ENCODE measurements at places on chromosomes 5 and 9.

DNA sequence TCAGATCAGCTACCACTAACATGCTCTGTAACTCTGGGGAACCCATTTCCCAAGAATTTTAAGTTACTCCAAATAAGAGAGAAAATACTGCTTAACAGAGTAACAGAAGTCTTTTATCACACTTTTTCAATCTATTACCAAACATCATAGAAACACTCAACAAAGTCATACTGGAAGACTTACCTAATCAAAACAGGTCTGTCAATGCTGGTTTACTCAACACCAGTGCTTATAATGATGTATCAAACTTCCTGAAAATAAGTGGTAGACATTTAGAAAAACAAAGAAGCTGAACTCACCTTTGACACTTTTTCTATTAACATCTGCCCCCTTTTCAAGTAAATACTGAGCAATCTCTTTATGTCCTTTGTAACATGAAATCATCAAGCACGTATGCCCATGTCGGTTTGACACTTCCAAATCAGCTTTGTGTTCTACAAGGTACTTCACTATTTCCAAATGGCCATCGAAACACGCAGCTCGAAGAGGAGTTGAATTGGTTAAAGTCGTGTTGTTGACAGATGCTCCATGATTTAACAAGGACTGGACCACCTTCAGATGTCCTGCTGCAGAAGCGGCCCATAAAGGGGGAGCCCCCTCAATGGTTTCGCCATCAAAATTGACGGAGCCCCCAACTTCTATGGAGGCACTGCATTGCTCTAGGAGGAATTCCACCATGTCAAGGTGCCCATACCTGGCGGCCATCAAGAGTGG lies 1.8 kb downstream of the FEM1C start:
- no peak for ATAC-seq

DNA sequence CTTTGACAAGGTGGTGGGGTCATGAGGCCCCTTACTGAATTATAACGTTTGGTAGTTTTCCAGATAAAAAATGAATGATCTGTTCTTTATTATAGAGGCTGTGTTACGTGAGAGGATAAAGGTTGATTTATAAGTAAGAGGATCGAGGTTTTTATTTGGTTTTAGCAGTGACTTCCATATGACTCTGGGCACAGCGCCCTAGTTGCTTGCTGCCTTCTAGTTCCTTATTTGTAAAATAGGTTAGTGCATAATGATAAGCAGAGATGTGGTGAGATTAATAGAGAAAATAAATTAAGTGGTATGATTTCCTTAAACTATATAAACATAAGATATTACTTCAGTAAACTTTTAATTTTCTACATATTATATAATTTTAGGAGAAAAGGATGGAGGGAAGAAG lies 29.8 kb downstream of the MRRF start:
- no peak for ATAC-seq

DNA sequence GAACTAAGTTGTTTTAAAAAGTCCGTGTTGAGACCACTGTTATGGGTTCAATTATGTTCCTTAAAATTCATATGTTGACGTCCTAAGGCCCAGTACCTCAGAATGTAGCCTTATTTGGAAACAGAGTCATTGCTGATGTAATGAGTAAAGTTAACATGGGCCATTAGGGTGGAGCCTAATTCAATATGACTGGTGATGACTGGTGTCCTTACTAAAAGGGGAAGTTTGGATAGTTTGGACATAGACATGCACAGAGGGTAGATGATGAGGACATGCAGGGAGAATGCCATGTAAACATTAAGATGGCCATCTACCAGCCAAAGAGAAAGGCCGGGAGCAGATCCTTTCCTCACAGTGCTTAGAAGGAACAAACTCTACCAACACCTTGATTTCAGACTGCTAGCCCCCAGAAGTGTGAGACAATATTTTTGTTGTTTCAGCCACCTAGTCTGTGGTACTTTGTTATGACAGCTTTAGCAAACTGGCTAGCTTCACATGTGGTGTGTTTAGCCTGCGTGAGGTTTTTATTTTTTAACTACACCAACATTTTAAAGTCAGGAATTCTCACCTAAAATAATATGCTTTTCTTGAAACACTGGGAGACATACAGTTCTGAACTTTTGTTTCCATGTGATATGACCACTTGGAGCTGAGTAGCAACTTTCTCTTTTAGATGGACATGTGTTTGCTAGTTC lies 135.3 kb downstream of the YIPF5 start:
- ATAC-seq: no peak

DNA sequence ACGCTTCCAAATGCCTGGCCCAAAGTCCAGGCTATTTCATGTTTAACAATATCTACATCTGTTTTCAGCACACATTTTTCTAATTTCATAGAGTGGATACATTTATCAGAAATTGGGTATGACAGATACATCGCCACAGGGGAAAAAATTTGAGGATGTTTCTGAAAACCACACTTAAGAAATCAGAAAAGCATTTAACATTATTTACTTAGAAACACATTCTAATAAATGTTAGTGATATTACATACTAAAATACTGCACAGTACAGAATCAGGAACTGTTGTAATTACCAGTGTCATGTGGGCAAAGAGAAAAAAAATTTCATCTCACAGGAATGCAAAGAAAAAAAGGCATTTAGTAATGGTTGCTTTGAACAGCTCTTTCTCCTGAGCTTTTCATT lies 310.5 kb upstream of the KIF2A start:
- no peak for ATAC-seq

DNA sequence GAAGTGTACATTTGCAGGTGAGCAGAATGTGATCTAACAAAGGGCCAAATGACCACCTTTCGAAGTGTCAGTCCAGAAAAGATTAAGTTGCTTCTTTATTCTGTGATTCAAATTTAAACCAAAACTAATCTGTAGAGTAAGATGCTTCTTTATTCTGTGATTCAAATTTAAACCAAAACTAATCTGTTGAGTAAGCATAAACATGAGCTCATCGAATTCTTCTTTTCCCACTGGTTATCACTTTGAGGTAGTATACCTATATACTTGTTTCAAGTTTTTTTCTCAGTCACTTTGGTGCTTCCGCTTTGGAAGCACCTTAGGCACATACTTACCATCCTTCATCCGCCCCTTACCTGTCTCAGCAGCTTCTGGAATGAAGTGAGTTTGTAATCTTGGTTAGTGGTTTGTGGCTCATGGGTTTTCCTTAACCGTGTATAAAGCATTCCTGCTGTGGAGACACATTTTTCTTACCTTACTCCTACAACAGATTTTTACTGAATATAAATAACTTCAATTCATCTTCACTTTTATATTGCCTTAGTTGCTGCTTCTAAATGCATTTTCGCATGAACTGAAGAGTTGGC lies 40.7 kb upstream of the CTXN3 start:
- ATAC-seq: no peak

DNA sequence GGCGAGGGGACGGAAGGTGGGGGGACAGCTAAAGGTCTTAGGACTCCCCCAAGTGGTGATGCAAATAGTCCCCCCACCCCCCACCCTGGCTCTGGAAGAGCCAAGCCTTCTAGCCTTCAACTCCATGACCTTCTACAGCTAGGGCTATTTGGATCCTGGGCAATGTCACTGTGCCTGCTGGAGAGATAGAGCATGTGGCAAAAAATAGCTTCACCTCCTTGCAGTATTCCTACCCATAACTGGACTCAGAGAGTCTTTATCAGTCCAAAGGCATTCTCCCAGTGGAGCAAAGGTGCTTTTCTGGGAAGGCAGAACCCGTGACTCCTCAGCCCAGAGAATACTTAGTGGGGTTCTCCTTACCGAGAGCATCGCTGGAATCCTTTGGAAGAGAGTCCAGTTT lies 48.9 kb upstream of the PPARGC1B start:
- ATAC-seq: no peak

DNA sequence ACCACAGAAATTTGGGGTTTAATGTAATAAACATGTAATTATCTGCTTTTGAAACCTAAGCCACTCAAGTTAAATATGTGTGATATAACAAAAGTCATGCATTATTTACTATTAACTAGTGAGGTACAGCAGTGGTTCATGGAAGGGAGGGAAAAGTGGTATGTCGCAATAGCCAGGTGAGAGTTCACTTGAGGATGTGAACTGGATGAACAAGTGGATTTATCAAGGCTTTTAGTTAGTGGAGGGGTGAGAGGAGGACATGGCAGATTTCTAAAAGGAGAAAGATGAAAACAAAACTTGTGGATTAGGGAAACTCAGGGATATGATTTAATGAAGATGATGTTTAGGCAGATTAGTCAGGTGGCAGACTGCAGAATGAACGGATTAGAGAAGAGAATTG lies 141.3 kb upstream of the NFIB start:
- no peak for ATAC-seq

GRCh38 chr5:157350939-157351801 lies 85.2 kb downstream of the CYFIP2 start:
- ATAC-seq: no peak

GRCh38 chr5:4233671-4234070 lies 638.0 kb downstream of the IRX1 start:
- ATAC-seq: no peak

GRCh38 chr5:78533356-78533755 lies 115.2 kb downstream of the LHFPL2 start:
- ATAC-seq: peak; percentile 53

- no peak for ATAC-seq
Observed at GRCh38 chr5:154628685-154629084, 126.5 kb upstream of the LARP1 start.

GRCh38 chr9:4842734-4843133 lies 50.0 kb downstream of the RCL1 start:
- ATAC-seq: no peak

DNA sequence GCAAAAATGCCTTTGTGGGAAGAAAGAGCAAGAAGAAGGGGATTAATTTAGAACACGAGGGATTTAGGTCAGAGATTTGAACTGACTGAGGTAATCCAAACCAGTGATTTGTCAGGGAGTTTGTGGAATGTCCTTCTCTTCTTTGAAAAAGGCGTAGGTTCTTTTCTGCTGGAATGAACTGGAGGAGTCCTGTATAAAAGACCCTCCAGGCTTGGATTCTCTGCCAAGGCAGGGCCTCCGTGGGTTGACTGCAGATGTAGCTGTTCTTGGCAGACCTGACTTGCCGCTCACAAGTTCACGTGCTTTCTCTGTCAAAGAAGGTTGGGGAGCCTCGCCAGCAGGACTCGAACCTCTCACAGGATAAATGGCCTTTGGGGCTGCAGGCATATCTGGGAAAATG lies 62.8 kb upstream of the STC2 start:
- ATAC-seq: no peak

DNA sequence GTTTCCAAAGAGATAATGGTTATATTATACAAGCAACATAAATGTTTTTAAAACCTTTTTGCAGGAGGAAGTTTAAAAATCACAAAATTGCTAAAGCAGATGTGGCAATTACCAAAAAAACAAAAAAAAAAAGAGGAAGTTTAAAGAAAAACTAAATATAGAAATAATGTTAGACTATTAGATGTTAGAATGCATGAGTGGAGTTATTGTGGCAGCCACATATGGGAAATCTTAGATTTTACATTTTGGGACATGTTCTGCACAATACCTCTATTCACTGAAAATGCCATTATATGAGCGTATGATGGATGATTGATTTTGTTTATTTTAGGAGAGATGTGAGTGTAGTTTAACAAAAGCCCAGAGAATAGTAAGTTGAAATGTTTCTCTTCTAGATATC lies 31.2 kb upstream of the DTWD2 start:
- no peak for ATAC-seq

DNA sequence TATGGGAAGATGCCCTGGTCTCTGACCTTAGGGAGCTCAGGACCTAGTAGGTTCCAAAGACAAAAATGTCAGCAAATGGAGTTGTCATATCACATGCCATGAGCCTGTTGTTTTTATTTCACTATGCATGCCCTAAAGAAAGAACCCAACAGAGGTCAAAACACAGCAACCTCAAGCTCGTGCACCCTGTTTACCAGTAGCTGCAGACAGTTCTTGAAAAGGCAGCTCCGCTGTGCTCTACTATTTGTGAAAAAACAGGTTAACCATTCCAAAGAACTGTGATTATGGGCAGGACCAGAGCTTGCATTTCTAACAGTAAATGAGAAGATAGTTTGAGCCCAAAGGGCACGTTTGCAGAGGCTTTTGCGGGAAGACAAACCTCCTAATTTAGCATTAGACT lies 22.8 kb downstream of the ITK start:
- ATAC-seq: no peak

DNA sequence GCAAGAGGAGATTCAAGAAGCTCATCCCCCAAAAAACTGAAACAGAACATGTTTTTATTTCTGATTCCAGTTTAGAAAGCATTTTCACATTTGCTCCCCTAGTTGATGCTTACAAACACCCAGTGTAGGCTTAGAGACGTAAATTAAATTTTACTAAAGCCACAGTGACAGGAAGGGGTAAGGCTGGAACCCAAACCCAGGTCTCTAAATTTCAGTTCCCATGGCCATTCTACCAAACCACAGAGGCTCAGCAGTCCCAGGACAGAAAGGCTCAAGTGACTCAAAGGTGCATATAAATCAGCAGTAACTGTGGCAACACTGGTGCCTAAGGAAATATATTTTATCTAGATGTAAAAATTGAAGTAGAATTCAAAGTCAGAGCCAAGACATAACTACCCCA lies 128.7 kb downstream of the CEP120 start:
- ATAC-seq: no peak

GRCh38 chr5:132496631-132497487 lies 6.3 kb upstream of the IRF1 start:
- ATAC-seq: peak; percentile 80

DNA sequence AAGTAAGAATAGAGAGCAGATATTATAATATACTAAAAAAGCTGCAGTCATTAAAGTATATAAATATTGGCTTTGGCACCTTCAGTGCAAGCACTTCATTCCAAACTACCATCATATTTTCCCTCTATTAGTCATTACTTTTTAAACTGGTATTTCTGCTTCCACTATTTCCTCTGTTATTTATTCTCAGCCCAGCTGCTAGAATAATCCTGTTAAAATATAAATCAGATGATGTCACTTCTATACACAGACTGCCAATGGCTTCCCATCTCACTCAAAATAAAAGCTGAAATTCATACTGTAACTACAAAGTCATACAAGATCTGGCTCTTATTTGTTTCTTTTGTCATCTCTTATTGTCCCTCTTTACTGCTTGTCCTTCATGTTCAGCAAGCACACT lies 432.9 kb downstream of the TLE4 start:
- ATAC-seq: no peak

DNA sequence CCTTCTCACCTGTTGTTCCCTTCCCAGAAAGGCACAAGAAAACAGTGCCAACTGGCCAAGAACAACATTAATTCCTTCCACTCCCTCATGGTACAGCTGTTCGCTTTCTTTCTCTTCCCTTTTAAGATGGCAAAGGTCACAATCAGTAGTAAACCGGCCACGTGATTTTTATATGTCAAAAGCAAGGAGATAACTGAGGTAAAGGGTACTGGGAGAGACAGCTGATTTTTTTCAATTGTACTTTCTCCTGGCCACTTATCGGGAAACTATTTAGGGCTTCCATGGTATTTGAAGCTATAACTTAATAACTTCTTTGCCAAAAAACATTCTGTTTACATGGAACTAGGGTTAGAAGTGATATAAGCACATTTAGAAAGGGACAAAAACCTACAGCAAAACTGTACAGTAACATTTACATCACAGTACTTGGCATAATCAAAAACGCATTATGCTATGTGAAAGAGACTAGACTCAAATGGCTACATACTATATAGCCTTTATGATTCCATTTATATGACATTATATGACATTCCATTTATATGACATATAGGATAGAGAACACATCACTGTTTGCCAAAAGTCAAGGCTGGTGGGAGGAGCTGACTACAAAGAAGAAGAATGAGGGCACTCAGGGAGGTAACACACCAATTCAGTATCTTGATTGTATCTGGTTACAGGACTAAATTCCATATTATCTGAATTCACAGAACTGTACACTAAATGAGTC lies 24.8 kb downstream of the PLPP1 start:
- ATAC-seq: no peak
